Activated naive CD4-positive, alpha-beta T cell treated with anti-CD3 and anti-CD28 coated beads, Interleukin-2, amount 50 U/mL, for 72 hours (primary cell): ENCODE measurements at places on chromosomes 5 and 9. TPM values are rescaled to one million over a fixed set of nuclear protein-coding genes. Genes with fewer than 3 reads are reported as not detected.

CEL gene
- total RNA-seq = 2.4 TPM

CD14 gene
- total RNA-seq = 0.56 TPM

ENC1 gene
- total RNA-seq = 0.99 TPM

PCDHB4 gene
- not detected for total RNA-seq

MAMDC4 gene
- total RNA-seq = 21.5 TPM

KIAA0825 gene
- 1.2 TPM for total RNA-seq

CDC25C gene
- total RNA-seq = 19.1 TPM

C5orf34 gene
- 12.4 TPM for total RNA-seq

PKN3 gene
- total RNA-seq = 14.0 TPM

IFNA2 gene
- total RNA-seq = not detected

RGS7BP gene
- not detected for total RNA-seq

CLIC3 gene
- not detected for total RNA-seq

ST8SIA4 gene
- 36.2 TPM for total RNA-seq

GFPT2 gene
- total RNA-seq = 0.45 TPM

FOXE1 gene
- total RNA-seq = 0.06 TPM

FOXD4L3 gene
- total RNA-seq = not detected

RAB14 gene
- 68.4 TPM for total RNA-seq

IL17B gene
- not detected for total RNA-seq

TMEM174 gene
- not detected for total RNA-seq

MYMK gene
- total RNA-seq = not detected

SLC35D2 gene
- 1.8 TPM for total RNA-seq

FOXD4 gene
- total RNA-seq = not detected

PNPLA7 gene
- 3.7 TPM for total RNA-seq

P4HA2 gene
- 21.6 TPM for total RNA-seq

ARHGEF37 gene
- 0.41 TPM for total RNA-seq

SLC6A19 gene
- total RNA-seq = not detected

DMGDH gene
- 2.7 TPM for total RNA-seq

ENTPD8 gene
- not detected for total RNA-seq

SOX30 gene
- total RNA-seq = 0.14 TPM

DCAF10 gene
- total RNA-seq = 6.9 TPM

GABRA6 gene
- not detected for total RNA-seq

SH3GL2 gene
- total RNA-seq = not detected

IFNB1 gene
- total RNA-seq = 0.46 TPM

DOK3 gene
- total RNA-seq = 1.8 TPM

SLCO6A1 gene
- not detected for total RNA-seq

SPINK5 gene
- total RNA-seq = not detected

TNFSF15 gene
- 0.35 TPM for total RNA-seq

SLC4A9 gene
- 0.41 TPM for total RNA-seq

FBP1 gene
- total RNA-seq = 0.89 TPM

IFNK gene
- total RNA-seq = not detected

AK8 gene
- not detected for total RNA-seq

QRFP gene
- not detected for total RNA-seq

SYNPO gene
- 0.18 TPM for total RNA-seq

PTPRD gene
- not detected for total RNA-seq

CDH6 gene
- total RNA-seq = not detected

CAVIN4 gene
- total RNA-seq = 0.14 TPM

DEPDC1B gene
- total RNA-seq = 40.4 TPM

MGAT4B gene
- total RNA-seq = 23.7 TPM

ADAMTSL2 gene
- 0.11 TPM for total RNA-seq

ZCCHC9 gene
- total RNA-seq = 38.6 TPM

ZBED3 gene
- total RNA-seq = 2.0 TPM

PTPN3 gene
- total RNA-seq = 0.80 TPM

HAVCR2 gene
- 52.2 TPM for total RNA-seq

SNX18 gene
- total RNA-seq = 3.8 TPM

SLC28A3 gene
- total RNA-seq = 0.09 TPM

KIF27 gene
- 4.9 TPM for total RNA-seq
